T-helper 17 cell (primary cell): ENCODE measurements at places on chromosomes 7 and 10. TPM values are rescaled to one million over a fixed set of nuclear protein-coding genes. Genes with fewer than 3 reads are reported as not detected.

TMEM229A gene
- total RNA-seq = not detected

CRHR2 gene
- total RNA-seq = not detected

ZC3HAV1L gene
- 6.9 TPM for total RNA-seq

ACSM6 gene
- total RNA-seq = not detected

TFEC gene
- total RNA-seq = 0.47 TPM

BTBD16 gene
- not detected for total RNA-seq
